Activated CD8-positive, alpha-beta memory T cell treated with anti-CD3 and anti-CD28 coated beads for 4 hours (primary cell): ENCODE measurements at places on chromosomes 2 and 18.

DNA sequence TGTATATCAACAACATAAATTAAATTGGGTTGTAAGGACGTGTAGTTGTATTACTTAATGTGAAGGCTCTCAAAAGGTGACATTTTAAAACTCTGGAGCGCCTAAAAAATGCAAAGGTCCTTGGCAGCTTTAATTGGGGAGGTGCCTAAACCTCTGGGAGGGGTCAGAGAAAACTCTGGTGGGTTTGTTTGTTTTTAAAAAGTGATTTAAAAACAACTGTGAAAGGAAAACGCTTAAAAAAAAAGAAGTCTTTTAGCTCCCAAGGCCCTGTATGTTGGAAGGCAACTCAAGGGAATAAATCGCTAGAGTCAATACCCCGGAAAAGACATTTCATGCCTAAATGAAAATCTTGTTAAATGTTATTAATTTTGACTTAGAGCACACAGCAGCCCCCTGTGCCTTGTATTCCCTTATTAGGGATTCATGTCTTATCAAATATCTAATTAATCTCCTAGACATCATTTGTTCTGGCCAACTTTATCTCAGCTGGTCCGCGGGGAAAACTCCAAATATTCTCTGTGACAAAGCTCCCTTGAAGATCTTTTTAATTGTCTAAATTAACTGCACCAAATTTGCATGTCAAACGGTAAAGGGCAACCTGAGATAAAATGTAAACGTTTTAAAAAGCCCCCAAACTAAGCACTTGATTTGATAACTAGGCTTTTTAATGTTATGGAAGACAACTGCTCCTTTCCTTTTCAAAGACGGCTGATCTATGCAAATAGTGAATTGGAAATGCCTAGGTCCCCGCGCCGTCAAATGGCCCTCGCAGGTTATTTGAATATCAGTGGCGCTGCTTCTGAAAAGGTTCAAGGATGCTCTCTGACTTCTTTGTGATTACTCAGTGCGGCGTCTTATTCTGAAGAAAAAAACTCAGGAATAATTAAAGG, 4.2 kb downstream of the SP9 start:
- DNase-seq, result no peak

GRCh38 chr2:183594150-183594549, 469.9 kb downstream of the NUP35 start:
- DNase-seq, result no peak

- no peak for DNase-seq
Observed at GRCh38 chr2:54524226-54524991, 68.3 kb downstream of the SPTBN1 start.

- no peak for DNase-seq
Observed at GRCh38 chr2:28373854-28374253, 18.8 kb upstream of the FOSL2 start.

DNA sequence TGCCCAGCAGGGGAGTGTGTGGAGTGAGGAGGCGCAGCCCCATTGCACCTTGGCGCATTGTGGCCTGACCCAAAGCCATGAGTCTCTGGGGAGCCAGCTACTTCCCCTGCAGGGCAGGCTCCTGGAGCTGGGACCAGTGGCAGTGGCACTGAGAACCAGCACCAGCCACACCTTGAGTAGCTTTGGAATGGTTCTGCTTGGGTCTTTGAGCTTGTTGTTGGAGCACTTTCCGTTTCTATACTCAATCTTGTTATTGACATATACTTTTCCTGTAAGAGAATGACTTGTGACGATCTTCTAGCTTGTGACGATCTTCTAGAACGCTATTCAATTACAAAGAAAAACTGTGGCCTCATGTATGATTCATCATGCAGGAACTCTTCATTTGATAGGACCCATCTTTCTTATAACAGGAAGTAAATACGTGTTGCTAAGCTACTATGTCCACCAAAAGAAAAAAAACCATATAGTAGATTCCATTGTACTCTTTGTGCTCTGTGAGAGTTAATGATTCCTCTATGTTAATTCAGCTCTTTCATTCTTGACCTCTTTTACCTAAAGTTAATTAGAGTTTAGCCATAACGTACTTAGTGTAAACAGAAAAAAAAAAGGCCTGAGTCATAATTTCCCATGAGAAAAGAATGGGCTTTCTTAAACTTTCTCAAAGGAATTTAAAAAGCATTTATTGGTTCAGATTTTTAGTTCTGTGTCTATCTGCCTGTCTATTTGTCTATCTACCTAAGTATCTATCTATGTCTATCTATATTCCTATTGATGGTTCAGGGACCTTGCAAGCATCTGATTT, 113.1 kb downstream of the GATA6 start:
- no peak for DNase-seq

- DNase-seq, result no peak
Observed at GRCh38 chr18:53056064-53056463, 716.1 kb downstream of the DCC start.

DNA sequence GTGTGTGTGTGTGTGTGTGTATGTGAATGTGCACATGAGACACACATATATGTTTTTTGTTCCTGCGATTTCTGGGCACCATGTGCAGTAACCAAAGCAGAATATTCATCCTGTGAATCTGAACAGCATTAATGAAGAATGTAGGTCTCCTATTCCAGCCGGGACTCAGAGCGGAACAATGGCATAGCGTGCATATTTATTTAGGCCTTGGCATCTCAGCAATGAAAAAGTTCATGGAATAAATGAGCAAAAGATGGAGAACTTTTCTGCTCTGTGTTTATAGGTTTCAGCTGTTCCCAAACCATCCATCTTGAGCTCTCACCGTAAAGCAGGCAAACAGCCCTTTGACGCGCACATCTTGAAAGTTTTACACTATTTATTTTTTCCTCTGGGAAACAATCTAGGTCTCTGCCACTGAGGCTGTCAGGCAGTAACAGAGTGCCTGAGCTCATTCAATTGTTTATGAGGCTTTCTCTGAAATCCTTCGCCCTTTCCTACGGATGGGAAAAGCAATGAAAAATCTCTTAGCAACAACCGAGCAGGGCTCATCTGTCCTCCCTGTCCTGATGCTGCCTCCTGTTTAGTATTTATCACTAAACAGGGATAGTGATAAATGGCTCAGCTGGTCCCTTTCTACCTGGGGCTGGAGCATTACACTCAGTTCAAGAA, 146.2 kb upstream of the MSH6 start:
- no peak for DNase-seq

- no peak for DNase-seq
Observed at GRCh38 chr2:160590664-160591063, 97.1 kb upstream of the RBMS1 start.
